ENCODE measurements at places on chromosomes 5 and 9.

GRCh38 chr5:73822278-73822988, 196.4 kb downstream of the ARHGEF28 start:
- DNase-seq, result no peak

GRCh38 chr9:121098567-121099198, 23.9 kb downstream of the CNTRL start:
- no peak for DNase-seq

DNA sequence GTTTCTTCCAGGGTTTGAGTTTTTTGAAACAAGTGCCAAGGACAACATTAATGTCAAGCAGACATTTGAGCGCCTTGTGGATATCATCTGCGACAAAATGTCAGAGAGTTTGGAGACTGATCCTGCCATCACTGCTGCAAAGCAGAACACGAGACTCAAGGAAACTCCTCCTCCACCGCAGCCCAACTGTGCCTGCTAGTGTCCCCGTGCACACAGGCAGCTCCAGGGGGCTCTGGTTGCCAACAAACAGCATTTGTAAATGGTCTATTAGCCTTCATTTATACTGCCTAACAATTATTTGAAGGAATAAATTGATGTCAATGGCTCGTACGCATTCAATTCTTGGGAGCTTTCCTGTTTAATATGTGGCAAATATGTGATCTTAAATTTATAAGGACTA, 268.3 kb downstream of the RAB3C start:
- no peak for DNase-seq

GRCh38 chr9:108687006-108687987, 168.5 kb downstream of the ACTL7B start:
- no peak for DNase-seq

GRCh38 chr5:42321785-42322184, 101.5 kb upstream of the GHR start:
- DNase-seq, result no peak

DNA sequence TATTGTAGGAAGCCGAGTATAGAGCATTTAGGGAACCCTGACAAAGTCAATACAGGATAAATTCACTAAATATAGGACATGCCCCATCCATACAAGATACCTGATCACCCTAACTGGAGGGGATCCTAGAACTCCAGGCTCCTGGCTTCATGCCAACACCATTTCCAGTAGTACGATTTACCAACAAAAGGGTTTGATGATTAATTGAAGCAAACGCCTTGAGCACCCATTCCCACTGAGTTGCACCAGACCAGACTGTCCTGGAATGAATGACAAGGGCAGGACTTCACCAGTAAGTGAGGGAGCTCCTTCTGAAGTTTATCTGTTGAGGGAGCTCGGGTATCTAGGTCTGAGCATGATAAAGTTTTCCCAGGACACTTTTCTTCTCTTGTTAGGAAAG, 327.2 kb upstream of the MSX2 start:
- no peak for DNase-seq

DNA sequence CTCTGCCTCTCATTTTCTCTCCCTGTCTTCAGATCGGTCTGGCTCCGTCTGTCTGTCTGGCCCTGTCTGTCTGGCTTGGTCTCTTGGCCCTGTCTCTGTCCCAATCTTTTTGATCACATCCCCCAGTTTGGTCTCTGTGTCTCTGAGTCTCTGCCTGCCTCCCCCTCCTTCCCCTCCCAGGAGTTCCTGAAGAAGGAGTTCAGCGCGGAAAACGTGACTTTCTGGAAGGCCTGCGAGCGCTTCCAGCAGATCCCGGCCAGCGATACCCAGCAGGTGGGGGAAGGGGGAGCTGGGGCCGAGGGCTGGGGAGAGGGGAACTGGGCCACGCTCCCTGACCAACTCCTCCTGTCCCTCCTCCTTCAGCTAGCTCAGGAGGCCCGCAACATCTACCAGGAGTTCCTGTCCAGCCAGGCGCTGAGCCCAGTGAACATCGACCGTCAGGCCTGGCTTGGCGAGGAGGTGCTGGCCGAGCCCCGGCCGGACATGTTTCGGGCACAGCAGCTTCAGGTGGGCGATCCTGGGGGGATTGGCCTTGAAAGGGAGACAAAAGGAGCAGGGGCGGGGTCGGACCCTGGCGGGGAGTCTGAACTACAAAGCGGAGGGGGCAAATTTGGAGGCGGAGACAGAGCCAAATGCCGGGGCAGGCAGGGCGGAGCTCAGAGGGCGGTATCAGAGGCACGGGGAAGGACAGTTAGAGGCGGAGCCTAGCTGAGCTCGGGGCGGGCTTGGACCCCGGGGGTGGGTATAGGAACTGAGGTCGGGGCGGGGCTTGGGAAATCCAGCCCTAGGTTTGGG, 9.0 kb downstream of the RGS14 start:
- DNase-seq, result no peak

GRCh38 chr5:56112526-56113121, 117.9 kb upstream of the IL6ST start:
- DNase-seq, result no peak

- DNase-seq, result no peak
Observed at GRCh38 chr5:107696080-107696479, 25.3 kb upstream of the EFNA5 start.

GRCh38 chr5:150270541-150271295, 18.9 kb downstream of the CAMK2A start:
- DNase-seq, result no peak

- DNase-seq, result no peak
Observed at GRCh38 chr5:96658272-96658671, 3.9 kb upstream of the CAST start.

GRCh38 chr9:19087106-19088000, 15.4 kb downstream of the HAUS6 start:
- no peak for DNase-seq

GRCh38 chr9:93467462-93467861, 14.1 kb upstream of the FAM120AOS start:
- no peak for DNase-seq

GRCh38 chr5:1352231-1353219, 7.6 kb upstream of the CLPTM1L start:
- DNase-seq, result peak; percentile 35

GRCh38 chr5:90843443-90843842, 284.8 kb downstream of the ADGRV1 start:
- no peak for DNase-seq

- no peak for DNase-seq
Observed at GRCh38 chr9:133048595-133048994, 13.2 kb upstream of the CEL start.

DNA sequence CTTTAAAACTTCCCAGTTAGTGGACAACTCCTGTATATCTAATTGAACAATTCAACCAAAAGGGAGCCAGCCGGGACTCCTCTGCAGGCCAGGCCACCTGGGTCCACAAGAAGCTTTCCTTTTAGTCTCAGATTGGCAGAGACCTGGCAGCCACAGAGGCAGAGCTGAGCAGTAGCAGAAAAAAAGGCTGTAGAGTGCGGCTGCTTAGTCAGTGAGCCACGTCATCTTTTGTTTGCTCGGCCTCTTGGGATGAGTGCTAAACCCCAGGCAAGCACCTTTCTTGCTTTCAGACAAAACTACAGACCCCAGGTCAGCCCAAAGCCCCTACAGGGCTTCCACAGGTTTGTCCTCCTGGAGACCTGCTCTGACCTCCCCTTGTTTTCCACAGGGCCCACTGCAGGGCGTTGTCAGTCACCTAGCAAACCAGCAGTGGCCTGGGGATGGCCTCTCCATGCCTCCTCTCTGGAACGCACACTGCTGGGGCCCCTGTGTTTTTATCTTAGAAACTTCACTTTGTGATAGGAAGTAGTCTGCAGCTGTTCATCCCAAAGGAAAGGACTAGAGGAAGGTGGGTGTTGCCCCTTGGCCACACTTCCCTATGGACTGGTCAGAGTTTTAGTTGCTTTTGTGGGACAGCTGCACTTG, 49.9 kb downstream of the SHB start:
- no peak for DNase-seq

GRCh38 chr9:86977205-86977835, 30.0 kb upstream of the GAS1 start:
- no peak for DNase-seq

DNA sequence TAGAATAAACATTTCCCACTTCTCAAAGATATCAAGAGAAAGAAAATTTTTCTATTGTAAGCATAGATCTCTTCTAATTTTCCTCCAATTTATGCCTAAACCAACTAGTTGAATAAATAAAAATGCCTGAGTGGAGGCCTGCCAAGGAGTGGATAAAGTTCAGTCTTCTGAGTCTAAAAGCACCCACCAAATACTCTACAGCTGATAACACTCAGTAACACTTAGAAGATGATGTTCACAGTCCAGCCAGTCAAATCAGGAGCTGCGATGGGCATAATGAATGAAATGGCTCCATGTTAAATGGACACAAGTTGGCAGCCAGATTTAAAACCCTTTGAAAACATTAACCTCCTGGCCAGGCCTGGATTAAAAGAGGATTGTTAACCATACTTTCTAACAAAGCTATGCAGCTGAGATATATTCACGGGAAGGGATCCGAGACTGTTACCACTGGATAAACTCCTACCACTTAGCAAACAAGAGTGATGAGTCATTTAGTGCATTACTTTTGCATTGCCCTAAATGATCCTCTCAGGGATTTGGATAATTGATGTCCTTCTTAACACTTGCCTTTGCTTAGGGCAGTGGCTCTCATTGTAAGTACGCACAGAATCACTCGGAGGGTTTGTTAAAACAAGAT, 63.7 kb upstream of the CCDC112 start:
- DNase-seq, result no peak

GRCh38 chr9:133649194-133649593, 13.0 kb downstream of the DBH start:
- no peak for DNase-seq

GRCh38 chr5:127863161-127863560, 160.0 kb downstream of the CCDC192 start:
- no peak for DNase-seq

- no peak for DNase-seq
Observed at GRCh38 chr9:7982907-7983306, 183.3 kb upstream of the DMAC1 start.

DNA sequence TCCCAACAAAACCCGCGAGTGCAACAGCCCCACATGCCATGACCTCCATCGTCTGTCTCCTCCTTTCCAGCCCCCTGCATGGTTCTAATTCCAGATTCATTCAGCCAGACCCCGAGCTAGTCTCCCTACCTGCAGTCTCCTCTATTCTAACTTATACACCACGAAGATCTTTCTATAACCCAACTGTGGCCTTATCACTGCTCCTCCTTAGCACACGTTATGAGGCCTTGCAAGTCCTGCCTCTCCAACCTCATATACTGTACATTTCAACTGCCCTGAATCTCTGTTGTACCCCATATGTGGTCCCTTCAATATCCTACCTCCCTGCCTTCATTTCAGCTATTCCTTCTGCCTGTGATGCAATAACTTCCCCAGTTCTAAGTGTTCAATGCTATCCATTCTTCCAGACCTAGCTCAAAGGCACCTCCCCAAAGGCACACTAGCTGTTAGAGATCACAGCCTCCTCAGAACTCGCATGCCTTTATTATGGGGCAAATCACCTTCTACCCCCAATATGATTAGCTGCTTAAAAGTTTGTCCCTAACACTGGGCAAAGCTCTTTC, 215.1 kb upstream of the TRIM32 start:
- DNase-seq, result no peak

DNA sequence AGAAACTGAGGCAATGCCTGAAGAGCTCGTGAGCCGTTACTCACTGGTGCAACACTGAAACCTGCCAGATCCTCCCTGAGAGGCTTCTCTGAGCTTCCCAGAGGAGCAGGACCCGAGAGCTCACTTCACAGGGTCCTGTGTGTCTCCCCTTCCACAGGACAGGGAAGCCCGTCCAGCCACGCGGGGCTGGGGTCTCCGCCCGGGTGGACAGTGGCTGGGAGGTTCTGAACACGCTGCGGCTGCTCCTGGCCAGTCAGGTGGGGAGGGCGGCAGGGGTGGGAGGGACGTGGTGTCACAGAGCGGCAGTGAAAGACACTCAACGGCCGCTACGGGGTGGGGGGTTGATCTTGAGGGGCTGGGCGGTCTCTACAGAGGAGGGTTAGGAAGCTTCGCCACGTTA, 290 bp upstream of the ZDHHC11 start:
- peak; percentile 44 for DNase-seq

GRCh38 chr5:38795986-38796741, 49.6 kb upstream of the OSMR start:
- DNase-seq, result no peak

DNA sequence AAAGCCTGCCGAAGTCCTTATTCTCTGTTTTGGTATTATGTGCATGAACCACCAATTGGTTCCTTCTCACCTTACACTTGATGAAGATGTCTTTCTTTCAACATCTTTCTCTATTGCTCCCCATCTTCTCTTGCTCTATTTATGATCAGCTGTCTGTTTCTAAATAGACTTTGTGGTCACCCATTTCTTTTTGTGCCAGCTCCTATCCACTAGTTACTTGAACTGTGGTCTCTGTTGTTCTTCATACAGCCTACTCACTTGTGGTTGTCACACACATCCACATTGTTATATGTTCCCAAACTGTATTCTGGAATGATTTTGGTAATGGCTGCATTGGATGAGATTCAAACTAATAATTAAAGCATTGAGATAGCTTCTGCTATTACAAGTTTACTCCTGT, 11.4 kb downstream of the VCAN start:
- DNase-seq, result no peak

- no peak for DNase-seq
Observed at GRCh38 chr5:45687701-45688100, 8.5 kb downstream of the HCN1 start.

- no peak for DNase-seq
Observed at GRCh38 chr9:121226175-121226574, 24.5 kb upstream of the RAB14 start.
